GDM1 (cell line): ENCODE measurements at places on chromosomes 4 and X.
A peak's percentile ranks its signal among the peaks of the same experiment; 100 is the strongest.

GRCh38 chr4:100736641-100737451 is 219.0 kb upstream of the EMCN start:
- DNase-seq, result no peak

- peak; percentile 4 for DNase-seq
These were observed 2731.9 kb downstream of the ARAP2 start for GRCh38 chr4:33512397-33512796.

GRCh38 chrX:29488919-29489318 is 726.4 kb upstream of the MAGEB2 start:
- DNase-seq, result no peak

- no peak for DNase-seq
These were observed 72.4 kb upstream of the ANXA10 start for GRCh38 chr4:168019921-168020320.

DNA sequence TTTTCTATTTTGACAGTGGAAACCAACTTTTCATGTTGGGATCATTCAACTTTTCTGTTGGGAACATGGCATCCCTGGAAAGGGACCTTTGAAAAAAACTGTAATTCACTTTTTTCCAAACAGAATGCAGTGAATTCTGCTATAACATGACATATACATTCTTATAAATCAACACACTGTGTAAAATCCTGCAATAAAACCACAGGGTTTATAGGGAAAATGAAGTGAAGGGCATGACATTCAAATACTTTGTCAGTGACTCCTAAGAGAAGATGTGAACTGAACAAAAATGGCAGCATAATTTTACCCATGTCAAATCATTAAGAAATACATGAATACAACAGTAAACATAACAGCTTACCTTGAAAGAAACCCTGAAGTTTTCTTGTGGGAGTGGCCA is 264.5 kb upstream of the ANKRD50 start:
- no peak for DNase-seq

- DNase-seq, result no peak
These were observed 262.6 kb upstream of the RPS6KA3 start for GRCh38 chrX:20529301-20529700.

DNA sequence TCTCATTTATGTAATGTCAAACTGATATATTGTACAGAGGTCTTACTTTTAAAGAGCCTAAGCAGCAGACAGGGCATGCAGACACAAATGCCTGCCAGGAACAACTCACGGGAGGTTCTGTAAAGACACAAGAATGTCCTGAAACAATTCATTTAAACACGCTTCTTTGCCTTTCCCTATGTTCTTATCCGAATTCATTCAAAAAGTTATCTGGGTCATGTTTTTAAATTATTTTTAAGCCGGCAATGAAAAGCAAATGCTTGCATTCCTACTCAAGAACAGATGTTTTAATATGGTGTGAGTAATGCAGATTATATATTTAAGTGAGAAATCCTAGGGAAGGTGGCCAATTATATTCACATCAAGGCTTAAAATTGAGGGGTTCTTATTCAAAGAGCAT is 192.6 kb downstream of the PDGFC start:
- no peak for DNase-seq

DNA sequence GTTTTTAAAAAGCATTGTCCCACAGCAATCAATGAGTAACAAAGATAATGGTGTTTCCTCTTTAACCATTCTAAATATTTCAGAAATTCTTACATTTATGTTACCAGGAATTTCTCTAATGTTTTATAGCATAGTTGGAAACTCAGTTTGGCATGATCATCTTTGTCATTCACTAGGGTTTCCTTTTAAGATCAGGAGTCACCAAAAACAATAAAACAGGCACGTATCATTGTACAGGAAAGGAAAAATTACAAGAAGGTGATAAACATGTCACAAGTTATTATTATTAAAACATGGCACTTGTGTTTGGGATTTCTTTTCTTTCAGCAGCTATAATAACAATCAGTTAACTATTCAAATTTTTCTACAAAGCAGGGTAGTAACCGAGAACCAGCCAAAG is 84.0 kb downstream of the SLC10A7 start:
- DNase-seq, result no peak

- DNase-seq, result no peak
These were observed 1.6 kb upstream of the ANTXR2 start for GRCh38 chr4:80074651-80075050.

DNA sequence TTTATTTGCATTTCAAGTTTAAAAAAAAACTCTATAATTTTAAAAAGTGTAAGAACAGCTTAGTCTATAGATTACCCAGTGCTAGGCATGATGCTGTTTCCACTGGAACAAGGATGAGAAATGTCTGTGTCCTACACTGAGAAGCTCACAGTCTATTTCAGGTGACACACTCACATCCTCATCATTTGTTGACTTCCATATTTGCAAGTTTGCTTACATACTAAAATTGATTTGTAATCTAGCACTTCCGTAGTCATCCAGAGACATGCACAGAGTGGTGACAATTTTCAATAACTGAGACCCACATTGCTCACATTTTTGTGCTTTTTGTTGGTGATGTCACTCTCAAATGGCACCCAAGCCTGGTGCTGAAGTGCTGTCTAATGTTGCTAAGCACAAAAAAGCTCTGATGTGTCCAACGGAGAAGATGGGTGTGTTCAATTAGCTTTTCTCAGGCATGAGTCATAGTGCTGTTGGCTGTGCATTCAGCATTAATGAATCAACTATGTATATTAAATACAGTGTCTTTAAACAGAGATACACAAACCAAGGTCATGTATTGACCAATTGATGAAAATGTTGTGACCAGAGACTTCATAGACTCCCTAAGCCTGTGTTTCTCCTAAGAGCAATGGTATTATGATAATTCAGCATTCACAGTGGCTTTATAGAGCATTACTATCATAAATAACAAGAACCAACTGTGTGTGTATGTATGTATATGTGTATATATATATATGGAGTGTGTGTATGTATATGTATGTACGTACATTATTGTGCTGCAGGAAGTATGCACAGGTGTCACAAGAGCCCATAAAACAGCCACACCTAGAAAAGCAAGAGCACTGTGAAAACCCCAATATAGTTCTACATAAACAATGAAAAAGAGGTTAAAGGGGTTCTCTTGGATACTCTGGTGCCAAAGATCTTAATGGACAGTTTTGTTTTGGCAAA is 31.2 kb upstream of the VCX3B start:
- no peak for DNase-seq

GRCh38 chr4:138567696-138568095 is 325.5 kb upstream of the SLC7A11 start:
- DNase-seq, result no peak

- DNase-seq, result no peak
These were observed 239.4 kb downstream of the FAM47A start for GRCh38 chrX:33892670-33893069.

GRCh38 chrX:150623583-150623982 is 55.2 kb downstream of the MTM1 start:
- DNase-seq, result no peak

- DNase-seq, result no peak
These were observed 31.2 kb downstream of the MSX1 start for GRCh38 chr4:4890574-4891255.

DNA sequence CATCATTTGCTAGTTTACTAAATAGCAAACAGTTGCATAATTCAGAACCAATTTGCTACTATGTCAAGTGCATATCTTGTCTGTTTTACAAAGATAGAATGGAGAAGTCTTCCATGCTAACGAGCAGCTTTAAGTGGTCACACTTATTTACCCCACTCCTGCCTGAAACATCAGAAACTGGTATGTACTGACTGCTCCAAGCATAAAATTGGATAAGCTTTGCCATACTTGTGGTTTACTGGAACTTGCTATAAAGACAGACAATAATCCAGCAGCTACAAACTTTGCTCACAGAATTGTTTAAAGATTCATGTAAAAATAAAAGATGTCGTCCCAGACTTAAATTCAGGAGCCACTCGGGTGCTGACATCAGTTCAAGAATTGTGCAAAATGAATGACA is 13.3 kb upstream of the CDKL2 start:
- no peak for DNase-seq

DNA sequence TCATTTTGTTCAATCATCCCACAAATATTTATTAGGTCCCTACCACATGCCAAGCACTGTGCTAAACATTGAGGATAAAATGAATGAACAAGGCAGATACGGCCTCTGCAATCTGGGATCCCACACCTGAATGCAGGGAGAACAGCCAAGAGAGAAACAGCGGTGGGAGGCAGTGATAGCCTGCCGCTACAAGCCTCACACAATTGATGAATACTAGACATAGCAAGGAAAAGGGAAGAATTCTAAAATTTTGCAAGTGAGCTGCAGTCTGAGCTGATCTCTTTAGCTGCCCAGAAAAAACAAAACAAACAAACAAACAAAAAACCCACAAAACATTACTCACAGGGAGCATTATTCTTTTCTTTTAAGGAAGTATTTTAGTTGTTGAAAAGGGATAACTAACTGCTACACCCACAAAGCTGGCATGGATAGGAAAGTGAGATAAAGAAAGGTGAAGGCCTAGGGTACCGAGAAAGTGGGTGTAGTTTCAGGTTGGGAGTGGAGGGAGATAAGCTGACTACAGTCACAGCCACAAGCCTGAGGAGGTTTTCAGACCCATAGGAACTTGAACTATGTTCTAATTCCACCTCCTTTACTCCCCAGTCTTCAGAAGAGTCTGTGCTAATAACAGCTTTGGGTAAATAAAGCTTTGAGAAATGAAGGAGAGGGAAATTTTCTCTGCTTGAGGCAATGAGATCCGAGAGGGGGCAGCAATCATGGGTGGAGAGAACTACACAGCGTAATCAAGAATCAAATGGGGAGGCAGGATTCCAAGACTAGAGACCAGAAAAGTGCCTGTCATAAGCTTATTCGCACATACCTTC is 85.4 kb downstream of the SH3RF1 start:
- DNase-seq, result no peak

GRCh38 chr4:6909970-6910339 is 329 bp downstream of the TBC1D14 start:
- no peak for DNase-seq

DNA sequence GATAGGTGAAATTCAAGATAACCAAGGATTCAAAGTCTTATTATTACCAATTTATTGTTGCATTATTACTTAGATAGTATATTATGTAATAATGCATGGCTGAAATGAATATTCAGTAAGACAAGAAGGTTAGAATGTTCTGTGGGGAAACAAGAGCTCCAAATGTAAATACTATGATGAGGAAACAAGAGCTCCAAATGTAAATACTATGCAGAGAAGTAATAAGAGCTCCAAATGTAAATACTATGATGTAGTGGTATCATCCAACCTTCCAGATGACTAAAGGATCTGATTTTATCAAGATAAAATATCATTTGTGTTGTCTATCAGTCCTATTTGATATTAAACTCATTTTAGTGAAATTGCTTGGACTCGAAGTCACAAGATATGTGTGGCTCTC is 82.2 kb upstream of the PCDH18 start:
- DNase-seq, result no peak

- DNase-seq, result no peak
These were observed 14.2 kb upstream of the FNIP2 start for GRCh38 chr4:158754385-158755180.

GRCh38 chr4:139916041-139916440 is 237.9 kb downstream of the MAML3 start:
- no peak for DNase-seq

- no peak for DNase-seq
These were observed 60.9 kb downstream of the SEC24D start for GRCh38 chr4:118774989-118775388.

DNA sequence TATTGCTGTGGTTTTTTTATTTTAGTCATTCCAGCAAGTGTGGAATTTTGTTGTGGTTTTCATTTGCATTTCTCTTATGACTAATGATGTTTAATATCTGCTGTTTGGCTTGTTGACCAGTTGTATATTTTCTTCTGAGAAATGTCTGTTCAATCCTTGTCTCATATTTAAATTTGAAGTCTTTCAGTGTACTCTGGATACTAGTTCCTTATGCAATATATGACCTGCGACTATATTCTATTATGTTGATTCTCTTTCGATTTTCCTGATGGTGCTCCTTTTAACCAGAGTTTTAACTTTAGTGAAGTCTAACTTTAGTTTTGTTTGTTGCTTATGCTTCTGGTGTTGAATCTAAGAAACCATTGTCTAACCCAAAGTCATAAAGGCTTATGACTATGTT is 1528.0 kb downstream of the TECRL start:
- no peak for DNase-seq

- DNase-seq, result no peak
These were observed at the start of gene ZAR1 for GRCh38 chr4:48490012-48490679. ZAR1 (plus strand) TSS chr4:48490252; CDS start chr4:48490292, 40 bp downstream.

- no peak for DNase-seq
These were observed 4.6 kb upstream of the KANTR start for GRCh38 chrX:53089224-53089842.

DNA sequence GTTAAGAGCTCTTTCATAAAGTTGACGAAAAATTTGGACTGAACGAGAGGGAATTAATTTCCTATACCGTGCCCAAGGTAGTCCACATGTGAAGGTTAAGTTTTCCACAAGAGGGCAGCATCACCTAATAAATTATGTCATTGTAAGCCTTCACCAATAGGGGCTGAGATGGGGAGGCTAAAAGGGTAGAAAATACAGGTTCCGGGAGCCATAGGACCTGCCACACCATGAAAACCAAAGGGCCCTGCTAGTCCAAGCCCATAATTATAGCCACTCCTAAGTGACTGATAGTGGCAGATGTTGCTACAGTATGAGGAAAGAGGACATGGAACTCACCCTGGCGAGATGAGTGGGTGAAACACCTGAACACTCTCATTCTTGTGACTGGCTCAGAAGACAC is 122.2 kb downstream of the SHROOM4 start:
- no peak for DNase-seq

DNA sequence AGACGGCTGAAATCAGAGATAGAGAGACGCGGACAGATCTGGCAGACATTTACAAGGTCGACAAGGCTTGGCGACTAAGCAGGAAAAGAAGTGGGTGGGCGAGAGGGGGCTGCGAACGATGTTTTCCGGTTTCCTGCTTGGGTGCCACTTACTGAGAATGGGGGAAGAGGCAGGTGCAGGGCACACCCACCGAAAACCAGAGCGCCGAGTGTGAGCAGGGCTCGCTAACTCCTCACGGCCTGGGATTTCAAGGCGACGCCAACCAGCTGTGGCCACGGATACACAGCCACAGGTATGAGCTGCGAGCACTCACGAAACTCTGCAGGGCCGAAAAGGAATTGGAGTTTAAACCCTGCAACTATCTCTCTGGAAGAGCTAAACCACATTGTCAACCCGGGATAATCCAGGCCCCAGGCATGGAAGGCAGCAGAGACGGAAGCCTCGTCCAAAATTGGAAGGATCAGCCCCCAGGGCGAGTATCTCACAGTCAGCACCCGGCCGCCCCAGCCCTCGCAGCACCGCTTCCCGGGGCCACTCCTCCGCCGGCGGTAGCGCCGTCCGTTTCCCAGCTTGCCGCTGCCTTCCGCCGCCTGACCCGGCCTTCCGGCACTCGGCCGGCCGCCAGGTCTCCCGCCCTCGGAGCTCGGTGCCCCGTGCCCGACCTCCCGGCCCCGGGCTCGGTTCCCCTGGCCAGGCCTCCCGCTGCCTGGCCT is 778 bp downstream of the CASP3 start:
- DNase-seq, result peak; percentile 31

- peak; percentile 60 for DNase-seq
These were observed 84.2 kb downstream of the BCOR start for GRCh38 chrX:40013266-40014195.
